NCI-H2029 treated with DMSO at 0.1 percent for 48 hours (cell line): ENCODE measurements at places on chromosomes 2 and 18.

DNA sequence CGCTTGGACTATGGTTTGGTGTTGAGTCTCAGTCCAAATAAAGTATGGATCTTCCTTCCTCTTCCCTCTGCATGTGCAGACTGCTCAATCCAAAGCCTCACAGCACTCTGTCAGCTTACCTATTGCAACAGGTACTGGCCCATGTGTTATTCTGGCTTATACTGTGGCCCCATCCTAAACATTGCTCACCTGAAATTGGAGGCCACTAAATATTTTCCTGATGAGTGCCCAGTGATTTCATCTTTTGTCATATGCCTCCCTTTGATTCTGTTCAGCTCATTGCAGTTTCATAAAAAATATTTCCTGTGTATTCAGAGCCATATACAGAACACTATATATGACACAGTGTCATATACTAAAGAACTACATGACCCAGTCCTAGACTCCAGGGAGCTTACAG is 86.3 kb upstream of the FAM136A start:
- DNase-seq, result no peak

DNA sequence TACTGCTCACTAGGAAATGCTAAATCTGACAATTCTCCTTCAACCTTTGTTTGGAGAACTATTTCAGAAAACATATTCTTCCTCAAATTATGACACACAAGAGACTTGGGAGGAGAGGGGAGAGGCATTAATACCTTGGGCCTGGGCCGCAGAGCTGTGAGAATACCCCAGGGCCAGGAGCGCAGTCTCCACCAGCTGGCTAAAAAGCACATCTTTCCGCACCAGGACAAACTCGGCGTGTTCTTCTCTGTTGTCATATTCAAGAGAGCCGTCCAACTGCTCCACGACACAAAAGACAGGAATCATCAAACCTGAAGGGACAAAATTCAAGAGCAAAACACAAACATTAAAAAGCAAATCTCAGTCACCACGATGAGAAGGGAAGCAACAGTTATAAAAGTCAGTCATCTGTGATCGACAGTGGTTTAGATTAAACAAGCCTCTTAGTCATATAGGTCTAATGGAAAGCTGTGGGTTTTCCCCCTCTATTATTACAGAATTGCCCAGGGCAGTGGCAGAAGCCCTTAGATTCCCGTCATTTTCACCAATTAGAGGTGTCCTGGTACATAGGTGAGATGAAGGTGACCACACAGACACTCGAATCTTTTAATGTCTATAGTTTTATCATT is 24.4 kb downstream of the SATB2 start:
- DNase-seq, result no peak

DNA sequence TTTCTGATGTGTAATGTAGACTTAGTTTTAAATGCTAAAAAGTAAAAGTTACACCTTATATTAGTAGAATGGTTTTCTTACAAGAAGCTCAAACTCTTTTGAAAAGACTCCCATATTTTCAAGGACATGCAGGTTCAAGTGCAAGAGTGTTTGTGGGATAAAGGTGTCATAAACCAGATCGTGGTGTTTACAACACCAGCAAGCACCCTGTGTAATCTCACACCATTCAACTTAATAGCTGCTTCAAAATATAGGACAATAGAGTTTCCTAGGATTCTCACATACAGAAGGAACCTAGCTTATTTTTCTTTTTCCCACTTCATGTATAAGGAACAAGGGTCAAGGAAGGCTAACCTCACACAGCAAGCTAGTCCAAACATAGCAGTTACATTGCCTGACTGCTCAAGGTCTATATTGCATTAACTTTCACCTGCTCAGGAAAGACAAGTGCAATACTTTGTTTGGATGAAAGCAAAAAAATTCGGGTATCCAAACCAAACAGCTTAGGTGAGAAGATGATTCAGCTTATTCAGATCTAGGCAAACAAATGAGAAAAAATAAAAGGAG is 172.3 kb downstream of the IKZF2 start:
- DNase-seq, result no peak

DNA sequence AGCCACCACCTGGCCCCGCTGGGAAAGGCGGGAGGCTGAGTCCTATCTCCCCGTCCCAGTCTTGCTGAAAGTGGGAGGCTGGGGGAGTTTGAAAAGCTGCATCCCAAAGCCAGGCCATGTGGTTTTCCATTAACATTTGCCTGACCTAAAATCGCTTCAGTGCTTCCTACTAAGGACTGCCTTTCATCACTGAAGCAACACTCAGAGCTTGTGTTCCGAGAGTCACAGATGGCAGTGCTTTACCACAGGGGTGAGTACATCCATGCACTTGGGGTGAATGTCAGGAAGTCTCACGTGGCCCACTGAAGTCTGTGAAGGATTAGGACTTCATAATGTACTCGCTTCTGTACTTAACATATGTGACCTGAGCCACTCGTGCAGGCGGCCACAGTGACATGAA is 43.3 kb downstream of the PXDN start:
- DNase-seq, result no peak

- DNase-seq, result no peak
Measured at GRCh38 chr2:224716201-224716600, at the start of gene CCDC195. Gene CCDC195 (minus strand): TSS chr2:224716365. CDS start chr2:224716365, 0 bp downstream.

DNA sequence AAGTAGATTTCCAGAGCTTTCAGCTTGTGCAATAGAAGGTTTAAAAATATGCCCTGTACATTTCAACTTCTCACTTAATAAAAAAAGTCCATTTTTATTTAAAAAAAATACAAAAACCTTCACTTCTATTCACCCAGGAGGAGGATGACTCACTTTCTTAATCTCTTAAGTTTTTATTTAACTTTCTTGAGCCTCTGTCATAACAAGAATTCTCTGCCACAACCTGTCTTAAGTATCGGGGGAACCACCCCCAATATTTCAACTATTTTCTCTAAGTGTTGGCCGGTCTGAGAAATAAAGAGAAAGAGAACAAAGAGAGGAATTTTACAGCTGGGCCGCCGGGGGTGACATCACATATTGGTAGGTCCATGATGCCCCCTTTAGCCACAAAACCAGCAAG is 58.4 kb downstream of the LRATD1 start:
- no peak for DNase-seq

DNA sequence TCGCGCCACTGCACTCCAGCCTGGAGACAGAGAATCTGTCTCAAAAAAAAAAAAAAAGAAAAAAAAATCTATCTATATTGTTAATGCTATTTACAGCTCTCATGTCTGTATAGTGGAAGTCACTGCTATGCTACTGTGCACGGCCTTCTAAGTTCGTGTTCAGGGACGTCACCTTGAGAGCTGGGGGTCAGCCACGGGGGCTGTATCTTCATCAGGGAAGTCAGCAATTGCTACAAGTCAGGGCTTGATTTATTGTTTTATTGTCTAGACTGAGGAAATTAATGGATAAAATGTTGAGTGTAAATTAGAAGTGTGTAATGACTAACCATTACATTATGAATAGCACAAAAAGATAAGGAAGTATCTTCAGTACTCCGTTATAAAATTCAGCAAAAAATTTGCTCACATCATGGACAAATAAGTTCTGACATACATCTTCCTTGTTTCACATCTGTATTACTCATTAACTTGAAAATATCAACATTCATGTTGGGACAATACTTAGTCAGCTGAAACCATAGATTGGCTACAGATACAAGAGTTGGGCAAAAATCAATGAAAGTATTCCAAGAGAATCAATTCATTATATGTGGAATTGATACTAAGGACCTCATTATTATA is 136.6 kb upstream of the SEC11C start:
- no peak for DNase-seq

- no peak for DNase-seq
Measured at GRCh38 chr2:70686577-70687460, 81.2 kb downstream of the ADD2 start.

GRCh38 chr18:8857806-8858205 is 152.4 kb downstream of the MTCL1 start:
- no peak for DNase-seq
